ENCODE measurements at places on chromosomes 4 and X.

DNA sequence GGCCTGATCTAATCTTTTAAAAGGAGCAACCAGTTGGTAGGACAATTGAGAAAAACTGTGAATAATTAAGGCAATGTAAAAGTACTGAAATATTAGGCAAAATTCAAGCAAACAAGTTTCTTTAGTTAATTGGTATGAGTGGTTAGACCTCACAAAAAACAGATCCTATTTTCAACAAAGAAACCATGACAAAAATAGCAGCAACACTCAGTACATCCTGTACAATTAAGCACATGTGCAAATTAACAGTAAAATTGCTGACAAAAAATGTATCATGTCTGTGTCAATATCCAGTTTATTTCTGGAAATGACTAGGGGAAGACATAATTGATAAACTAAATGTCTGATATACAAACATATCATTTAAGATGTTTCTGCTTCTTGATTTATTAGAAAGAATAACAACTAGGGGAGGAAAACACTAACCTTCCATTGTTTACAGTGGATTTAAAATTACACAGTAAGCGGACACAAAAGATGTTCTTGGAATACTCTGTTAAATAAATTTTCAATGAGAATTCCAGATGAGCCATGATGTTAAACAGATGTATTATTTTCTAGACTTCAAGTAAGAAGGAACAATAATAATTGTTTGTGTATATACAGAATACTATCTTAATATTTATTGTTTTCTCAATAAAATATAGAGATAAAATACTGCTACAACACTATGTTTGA lies 638.9 kb downstream of the SPRY1 start:
- no peak for DNase-seq

DNA sequence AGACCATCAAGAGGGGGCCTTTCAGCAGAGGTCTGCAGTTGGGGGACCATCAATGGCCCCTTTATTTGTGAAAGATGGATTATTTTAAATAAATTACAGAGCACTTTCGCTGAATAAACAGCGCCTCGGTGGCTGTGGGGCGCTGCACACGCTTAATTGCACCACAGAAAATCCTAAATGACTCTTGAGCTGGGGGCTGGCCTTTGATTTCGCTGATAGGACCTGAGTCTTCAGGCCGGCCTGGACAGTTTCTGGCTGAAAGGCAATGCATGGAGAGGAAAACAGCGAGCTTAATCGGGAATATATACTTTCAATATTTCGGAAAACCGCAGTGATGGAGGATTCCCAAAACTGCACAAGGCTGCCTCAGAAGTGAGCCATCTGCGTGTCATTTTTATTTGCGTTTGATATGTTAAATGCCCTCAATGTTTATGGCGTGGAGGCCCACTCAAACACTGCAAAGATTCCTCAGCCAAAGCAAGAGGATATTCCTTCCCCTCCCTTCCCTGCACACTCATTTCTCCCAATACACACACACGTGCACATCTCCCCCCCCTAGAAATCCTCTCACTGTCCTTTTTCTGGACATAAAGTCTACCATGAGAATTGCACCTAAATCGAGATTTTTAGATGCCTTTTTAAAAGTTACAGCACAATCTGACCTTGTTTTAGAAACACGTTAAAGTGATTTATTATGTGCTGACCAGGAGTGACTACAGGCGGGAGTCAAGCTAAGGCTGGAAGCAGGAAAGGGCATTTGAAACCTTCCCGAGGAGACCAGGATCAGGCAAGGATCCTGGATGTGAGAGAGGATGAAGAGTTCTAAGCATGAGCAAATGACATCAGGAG lies 340.7 kb downstream of the RAB28 start:
- DNase-seq: no peak

GRCh38 chr4:118968813-118969212 lies 80.2 kb downstream of the SYNPO2 start:
- no peak for DNase-seq

GRCh38 chrX:7921750-7922149 lies 5.5 kb downstream of the PNPLA4 start:
- DNase-seq: no peak

- no peak for DNase-seq
Observed at GRCh38 chrX:109859651-109860050, 126.6 kb upstream of the ACSL4 start.

- DNase-seq: no peak
Observed at GRCh38 chrX:24465532-24465865, 413 bp downstream of the PDK3 start.

- no peak for DNase-seq
Observed at GRCh38 chrX:13759152-13759718, 24.7 kb downstream of the OFD1 start.

DNA sequence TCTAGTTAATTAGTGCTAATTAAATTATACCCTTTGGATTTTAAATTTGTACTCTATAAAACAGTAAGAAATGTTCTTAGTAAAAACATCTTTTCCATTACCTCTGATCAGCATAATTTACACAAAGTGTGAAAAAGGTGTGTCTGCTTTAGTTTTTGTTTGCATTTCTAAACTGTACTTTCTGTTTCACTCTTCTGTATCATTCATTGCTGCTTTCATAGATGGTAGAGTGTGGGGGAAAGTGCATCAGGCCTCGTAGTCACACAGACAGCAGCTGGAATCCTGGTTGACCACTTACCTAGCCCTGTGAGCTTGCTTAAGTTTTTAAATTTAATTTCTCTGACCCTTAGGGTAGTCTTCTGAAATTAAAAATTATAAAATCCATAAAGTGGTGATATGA lies 275.4 kb upstream of the PITX2 start:
- no peak for DNase-seq

DNA sequence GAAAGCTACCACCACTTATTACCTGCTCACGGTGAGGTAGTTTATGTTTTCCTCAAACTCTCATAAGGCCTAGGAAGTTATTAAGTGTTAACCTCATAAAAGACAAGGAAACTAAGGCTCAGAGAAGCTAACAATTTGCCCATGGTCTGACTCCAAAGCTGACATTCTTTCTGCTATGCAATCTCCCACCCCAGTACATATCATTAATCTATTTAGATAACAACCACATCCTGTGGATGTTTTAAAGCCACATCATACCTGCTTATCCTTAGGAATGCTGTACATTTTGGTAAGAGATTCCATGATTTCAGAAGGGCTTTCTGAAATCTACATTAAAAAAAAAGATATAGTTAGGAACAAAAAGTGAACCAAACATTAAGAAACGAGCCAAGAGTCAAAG lies 55.4 kb downstream of the HUWE1 start:
- no peak for DNase-seq

DNA sequence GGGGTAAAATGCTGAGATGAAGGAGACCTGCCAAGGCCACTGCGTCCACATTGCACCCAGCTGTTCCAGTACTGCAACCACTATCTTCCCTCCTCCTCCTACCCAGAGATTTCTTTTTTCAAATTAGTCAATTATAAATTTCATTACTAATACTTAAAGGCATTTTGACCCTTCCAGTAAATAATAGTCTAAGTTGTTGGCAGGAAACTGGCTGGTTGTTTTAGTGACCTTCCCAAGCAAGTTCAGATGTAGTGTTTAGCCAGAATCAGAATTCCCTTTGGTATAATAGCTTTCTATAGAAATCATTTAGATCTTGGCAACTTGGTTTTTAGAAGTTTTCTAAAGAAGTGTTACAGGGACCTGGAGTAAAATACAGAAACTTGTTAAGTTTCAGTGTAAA lies 66.0 kb downstream of the AASDH start:
- DNase-seq: no peak

GRCh38 chr4:125519371-125520146 lies 204.8 kb downstream of the FAT4 start:
- no peak for DNase-seq

- DNase-seq: no peak
Observed at GRCh38 chr4:108636246-108636645, 14.2 kb upstream of the OSTC start.

GRCh38 chr4:174582463-174582862 lies 60.2 kb upstream of the HPGD start:
- no peak for DNase-seq

GRCh38 chrX:10288373-10288975 lies 131.7 kb downstream of the CLCN4 start:
- no peak for DNase-seq

DNA sequence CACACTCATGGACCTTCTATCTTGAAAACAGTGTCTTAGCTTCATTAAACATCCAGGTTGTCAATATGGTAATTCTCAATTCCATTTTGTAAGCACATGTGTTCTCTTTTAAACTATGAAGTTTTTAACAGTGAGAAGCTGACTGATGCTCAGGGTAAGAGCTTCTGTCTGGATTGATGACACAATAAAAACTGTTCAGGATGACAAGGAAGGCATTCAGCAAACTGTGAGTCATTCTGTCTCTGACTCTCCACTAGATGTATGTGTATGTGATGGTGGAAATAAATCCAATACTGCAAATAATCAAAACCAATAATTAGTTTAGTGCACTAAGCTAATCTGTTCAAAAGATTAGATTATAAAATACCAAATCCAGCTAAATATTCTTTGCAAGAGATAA lies 115.3 kb upstream of the ARX start:
- DNase-seq: no peak

DNA sequence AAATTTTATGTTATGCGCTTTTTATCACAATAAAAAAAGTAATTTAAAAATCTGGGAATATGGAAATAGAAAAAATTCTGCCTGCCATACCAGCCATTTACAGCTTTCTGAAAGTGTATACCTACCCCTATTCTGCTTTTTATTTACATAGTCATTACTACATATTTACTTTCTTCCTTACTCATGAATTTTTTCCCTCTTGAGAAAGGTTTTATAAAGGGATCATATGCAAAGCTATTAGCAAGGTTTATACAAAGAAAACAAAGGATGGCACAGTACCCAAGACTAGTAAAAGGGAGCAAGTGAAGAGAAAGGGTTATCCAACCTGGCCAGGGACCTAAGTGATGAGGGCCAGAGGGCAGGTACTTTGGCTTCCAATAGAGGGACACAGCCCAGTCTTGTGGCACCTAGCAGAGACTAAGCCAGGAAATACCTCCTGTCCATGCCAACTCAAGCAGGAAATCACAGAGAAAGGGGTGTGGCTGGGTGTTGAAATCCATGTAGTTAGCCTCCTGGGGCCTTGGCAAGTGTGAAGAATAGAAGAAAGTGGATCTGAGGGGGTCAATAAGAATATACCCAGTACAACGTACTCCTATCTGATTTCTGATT lies 207.3 kb upstream of the VEGFC start:
- no peak for DNase-seq

- peak; percentile 52 for DNase-seq
Observed at GRCh38 chr4:120065974-120066516, 603 bp downstream of the MAD2L1 start.

- no peak for DNase-seq
Observed at GRCh38 chrX:23341452-23341851, 6.8 kb downstream of the PTCHD1 start.

DNA sequence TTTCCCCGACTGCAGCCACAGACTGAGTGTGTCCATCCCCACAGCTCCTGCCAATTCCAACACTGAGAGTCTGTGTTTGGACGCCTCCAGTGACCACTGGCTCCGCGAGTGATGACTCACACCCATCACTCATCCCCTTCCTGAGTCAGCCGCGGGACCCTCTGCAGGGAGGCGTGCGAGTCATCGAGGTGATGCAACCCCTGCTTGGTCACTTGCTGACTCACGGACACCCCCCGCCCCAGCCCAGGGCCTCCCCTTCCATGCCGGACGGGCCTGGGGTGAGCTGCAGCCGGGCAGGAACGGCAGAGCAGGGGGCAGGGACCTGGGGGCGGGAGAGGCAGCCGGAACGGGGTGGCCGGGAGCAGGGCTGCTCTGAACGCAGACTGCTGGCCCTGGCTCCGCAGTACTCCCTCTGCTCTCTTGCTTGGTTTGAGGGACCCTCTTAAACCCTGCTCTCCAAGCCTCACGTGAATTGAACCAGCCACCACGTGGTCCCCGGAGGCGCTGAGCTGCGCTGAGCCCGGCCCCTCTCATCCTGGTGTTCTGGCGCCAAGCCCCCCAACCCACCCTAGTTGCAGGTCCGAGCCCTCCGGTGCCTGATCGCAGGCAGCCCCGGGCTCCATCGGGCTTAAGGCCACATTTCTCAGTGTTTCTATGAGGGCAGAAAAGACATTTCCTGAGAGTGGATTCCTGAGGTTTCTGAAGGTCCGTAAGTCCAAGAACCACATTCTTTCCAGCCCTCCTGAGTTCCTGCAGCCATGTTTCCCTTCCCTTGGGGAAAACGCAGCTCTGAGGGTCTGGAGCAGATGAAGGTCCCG lies 32.4 kb downstream of the FGFRL1 start:
- peak; percentile 27 for DNase-seq
